ENCODE measurements at places on chromosomes 6 and 20. TPM values are rescaled to one million over a fixed set of nuclear protein-coding genes. Genes with fewer than 3 reads are reported as not detected.
A peak's percentile ranks its signal among the peaks of the same experiment; 100 is the strongest.

DNA sequence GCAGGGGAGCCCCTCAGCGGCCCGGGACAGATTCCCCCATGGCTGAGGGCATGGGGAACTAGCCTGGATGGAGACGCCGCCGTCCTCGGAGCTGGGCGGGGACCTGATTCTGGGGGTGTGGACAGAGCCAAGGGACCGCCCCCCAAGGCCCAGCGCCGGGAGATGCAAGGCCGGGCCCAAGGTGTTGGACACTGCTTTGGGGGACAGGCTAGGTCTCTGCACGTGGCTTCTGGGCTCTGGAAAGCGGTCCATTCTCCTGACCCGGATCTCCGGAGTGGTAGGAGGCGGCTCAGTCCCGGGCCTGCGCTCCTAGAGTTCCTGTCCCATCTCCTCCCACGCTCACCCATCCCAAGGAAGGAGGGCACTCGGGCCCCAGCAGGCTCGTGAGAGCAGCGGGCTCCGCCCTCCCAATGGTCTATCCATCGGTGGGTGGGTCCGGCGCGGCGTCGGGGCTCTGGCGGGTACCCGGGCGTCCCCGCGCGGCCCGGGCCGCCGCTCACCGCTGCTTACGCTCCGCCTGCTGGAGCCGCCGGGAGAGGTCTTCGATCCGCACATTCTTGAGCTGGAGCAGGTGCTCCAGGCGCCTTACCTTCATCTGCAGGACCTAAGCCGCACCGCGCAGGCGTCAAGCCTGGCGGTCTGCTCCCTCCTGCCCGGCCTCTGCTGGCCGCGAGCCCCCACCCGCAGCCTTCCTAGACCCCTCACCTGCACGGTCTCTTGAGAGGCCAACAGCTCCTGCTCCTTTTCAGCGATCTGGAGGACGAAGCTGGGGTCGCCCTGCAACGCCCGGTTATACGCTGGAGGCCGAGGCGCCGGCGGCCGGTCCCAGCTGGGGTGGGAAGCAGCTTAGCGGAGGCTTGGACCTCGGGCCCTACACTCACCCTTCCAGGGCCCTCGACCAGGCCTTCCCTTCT, 3.3 kb downstream of the SPEF1 start:
- DNase-seq, result no peak
- H3K4me1 ChIP-seq, result peaks cover 11% of the 10 kb centered on the region
- H3K27me3 ChIP-seq, result no peaks in the 10 kb centered on the region
- no peak overlapping the region for H3K27ac ChIP-seq
- H3K4me3 ChIP-seq, result peak overlapping the region; percentile 46

DNA sequence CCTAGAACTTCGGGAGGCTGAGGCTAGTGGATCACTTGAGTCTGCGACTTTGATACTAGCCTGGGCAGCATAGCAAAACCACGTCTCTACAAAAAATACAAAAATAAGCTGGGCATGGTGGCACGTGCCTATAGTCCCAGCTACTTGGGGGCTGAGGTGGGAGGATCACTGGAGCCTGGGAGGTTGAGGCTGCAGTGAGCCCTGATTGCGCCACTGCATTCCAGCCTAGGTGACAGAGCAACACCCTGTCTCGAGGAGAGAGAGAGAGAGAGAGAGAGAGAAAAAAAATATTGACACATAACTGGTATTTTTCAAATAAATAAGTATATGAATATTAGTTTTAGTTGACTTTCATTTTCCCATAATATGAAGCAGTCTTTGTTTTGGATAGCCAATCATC, 222.2 kb downstream of the BTBD9 start:
- no peaks in the 10 kb centered on the region for H3K4me1 ChIP-seq
- no peak for DNase-seq
- no peak overlapping the region for H3K4me3 ChIP-seq
- H3K27me3 ChIP-seq, result no peaks in the 10 kb centered on the region

DNA sequence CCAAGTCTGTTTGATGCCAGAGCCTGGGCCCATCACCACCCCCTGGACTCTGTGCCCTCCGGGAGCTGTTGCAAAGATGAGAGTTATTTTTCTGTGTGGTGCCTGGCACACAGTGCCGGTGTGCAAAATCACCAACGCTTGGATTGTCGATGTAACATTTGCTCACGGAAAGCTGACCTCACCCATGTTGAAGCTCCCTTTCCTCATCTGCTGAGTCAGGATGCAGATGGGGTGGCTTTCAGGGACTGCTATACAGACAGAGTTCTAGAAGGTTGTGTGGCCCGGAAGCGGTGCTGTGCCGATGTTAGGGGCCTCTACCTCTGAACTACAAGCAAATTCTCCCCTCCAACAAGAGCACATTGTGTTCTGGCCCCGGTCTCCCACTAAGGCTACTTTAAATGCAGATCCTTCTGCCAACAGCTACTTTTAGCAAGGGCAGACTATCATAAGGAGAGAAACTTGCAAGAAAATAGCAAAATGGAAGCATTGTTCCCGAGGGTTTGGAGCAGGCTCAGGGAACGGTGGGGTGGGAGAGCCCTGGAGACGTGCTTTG, 34.0 kb downstream of the EYA2 start:
- H3K27me3 ChIP-seq, result no peaks in the 10 kb centered on the region
- H3K27ac ChIP-seq, result no peak overlapping the region
- no peaks in the 10 kb centered on the region for H3K36me3 ChIP-seq
- H3K4me3 ChIP-seq, result no peak overlapping the region
- no peak for DNase-seq

GRCh38 chr6:142637624-142638351, 307.2 kb downstream of the HIVEP2 start:
- H3K4me3 ChIP-seq, result no peak overlapping the region
- no peaks in the 10 kb centered on the region for H3K36me3 ChIP-seq
- no peaks in the 10 kb centered on the region for H3K4me1 ChIP-seq

- no peak for DNase-seq
- no peak overlapping the region for H3K4me3 ChIP-seq
- H3K36me3 ChIP-seq, result no peaks in the 10 kb centered on the region
- no peak overlapping the region for H3K27ac ChIP-seq
- no peaks in the 10 kb centered on the region for H3K4me1 ChIP-seq
Observed at GRCh38 chr6:68468244-68468884, 166.7 kb upstream of the ADGRB3 start.

DNA sequence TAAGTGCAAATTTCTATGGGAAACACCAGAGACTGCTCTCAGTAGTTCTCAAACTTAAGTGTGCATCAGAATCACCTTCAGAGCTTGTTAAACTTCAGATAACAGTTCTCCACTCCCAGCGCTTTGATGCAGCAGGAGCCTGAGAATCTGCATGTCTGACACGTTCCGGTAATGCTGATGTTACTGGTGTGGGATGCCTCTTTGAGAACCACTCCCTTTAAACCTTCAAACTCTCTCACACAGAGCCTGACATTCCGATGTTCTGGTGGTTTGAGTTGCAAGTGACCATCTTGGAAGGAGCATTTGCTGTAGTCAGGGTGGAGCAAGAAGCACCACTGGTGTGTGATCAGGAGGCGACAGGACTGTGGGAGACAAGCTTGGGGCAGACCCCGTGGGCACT, 57.9 kb downstream of the OTOR start:
- no peaks in the 10 kb centered on the region for H3K4me1 ChIP-seq
- DNase-seq, result no peak
- no peak overlapping the region for H3K27ac ChIP-seq
- no peak overlapping the region for H3K4me3 ChIP-seq
- H3K36me3 ChIP-seq, result no peaks in the 10 kb centered on the region

GRCh38 chr6:105179244-105180065, at the start of gene POPDC3:
Gene POPDC3, minus strand, starts transcription at chr6:105180014. Its CDS starts 18,105 bp downstream, at chr6:105161909.
- DNase-seq, result no peak
- H3K27me3 ChIP-seq, result no peaks in the 10 kb centered on the region
- H3K4me1 ChIP-seq, result peaks cover 5% of the 10 kb centered on the region
- no peaks in the 10 kb centered on the region for H3K36me3 ChIP-seq

DNA sequence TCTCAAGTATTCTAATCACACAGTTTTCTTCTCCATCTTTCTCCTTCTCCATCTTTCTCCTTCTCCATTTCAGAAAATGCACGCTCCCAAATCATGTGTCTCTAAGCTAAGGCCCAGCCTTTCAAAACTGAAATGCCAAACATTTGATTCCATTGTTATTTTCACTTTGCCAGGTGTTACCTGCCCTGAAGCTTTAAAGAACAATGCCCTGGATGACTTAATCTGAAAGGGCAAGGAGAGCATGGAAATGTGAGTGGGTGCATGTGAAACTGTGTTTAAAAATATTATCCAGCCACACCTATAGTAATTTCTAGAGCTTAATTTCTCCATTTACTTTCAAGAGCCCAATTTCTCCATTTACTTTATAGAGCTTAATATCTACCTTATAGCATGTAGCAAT, 42.4 kb upstream of the GCLC start:
- H3K27ac ChIP-seq, result no peak overlapping the region
- H3K36me3 ChIP-seq, result no peaks in the 10 kb centered on the region
- H3K27me3 ChIP-seq, result no peaks in the 10 kb centered on the region

- H3K27me3 ChIP-seq, result no peaks in the 10 kb centered on the region
- DNase-seq, result no peak
- no peaks in the 10 kb centered on the region for H3K4me1 ChIP-seq
Observed at GRCh38 chr20:53454675-53455276, 138.9 kb downstream of the ZNF217 start.

ERVFRD-1 gene
- total RNA-seq, result not detected

ADISSP gene
- total RNA-seq, result 27.3 TPM

MPIG6B gene
- 10.7 TPM for total RNA-seq

RWDD2A gene
- 1.9 TPM for total RNA-seq

PRKN gene
- total RNA-seq, result 4.1 TPM

POM121L2 gene
- not detected for total RNA-seq

PRR3 gene
- 2.3 TPM for total RNA-seq
